ENCODE measurements at places on chromosomes 5 and 9.

- no peak for DNase-seq
These were observed 338.0 kb downstream of the ACTL7B start for GRCh38 chr9:108517651-108518365.

- DNase-seq = no peak
These were observed 97.8 kb downstream of the PAPPA start for GRCh38 chr9:116251366-116251765.

DNA sequence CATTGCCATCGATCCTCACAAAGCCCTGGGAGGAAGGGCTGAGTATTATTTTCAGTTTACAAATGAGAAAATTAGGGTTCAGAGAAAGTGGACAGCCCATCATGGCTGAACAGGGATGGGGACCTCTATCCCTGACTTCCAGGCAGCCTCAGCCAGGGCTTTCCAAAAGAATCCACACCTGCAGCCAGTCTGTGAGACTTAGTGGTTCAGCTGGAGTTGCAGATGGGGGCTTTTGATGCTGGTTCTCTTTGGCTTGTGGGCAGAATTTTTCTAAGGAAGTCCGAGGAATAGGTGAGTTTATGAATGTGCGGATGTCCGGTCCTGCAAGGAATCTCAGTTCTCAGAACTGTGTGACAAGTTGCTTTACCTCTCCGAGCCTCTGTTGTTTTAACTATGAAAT, 138.1 kb downstream of the RGS3 start:
- DNase-seq = no peak

GRCh38 chr9:85036496-85036895, 367.0 kb downstream of the NTRK2 start:
- DNase-seq = no peak

- no peak for DNase-seq
These were observed 125.5 kb downstream of the DCP2 start for GRCh38 chr5:113102121-113102531.

- no peak for DNase-seq
These were observed 84.1 kb downstream of the TLE1 start for GRCh38 chr9:81605170-81605670.

GRCh38 chr5:93998951-93999455, 257.6 kb upstream of the POU5F2 start:
- DNase-seq = no peak

DNA sequence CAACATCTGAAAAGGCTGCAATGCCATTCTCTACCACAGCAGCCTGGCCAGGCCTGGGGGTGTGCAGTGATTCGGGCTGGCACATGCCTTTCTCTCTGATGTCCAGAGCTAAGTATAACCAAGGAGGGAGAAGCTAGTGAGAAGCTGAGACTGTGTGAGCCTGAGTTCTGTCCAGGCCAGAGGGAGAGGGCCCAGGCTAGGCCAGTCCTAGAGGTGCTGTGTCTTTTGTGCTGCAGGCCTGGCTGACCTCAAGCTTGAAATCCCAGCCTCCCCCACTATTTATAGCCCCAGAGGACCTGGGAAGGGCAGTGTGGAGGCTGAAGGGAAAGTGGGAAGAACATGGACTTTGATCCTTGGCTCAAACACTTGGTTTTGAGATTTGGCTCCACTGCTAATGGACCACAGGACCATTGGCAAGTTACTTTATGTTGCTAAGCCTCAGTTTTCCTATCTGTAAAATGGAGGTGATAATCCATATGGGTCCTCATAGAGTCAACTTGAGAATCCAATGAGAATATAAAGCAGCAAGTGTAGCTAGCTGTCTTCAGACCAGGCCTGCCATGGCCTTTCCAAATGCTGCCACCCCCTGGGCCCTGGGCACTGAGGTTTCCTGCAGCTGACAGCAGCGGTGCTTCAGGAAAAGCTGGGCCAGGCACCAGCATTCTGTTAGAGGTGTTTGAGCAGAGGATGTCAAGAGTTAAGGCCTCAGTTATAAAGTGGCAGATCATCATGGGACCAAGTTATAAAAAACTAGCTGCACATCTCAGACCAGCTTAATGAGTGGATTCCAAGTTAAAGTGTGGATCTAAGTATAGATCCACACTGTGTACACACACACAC, 21.1 kb downstream of the BNIP1 start:
- no peak for DNase-seq

DNA sequence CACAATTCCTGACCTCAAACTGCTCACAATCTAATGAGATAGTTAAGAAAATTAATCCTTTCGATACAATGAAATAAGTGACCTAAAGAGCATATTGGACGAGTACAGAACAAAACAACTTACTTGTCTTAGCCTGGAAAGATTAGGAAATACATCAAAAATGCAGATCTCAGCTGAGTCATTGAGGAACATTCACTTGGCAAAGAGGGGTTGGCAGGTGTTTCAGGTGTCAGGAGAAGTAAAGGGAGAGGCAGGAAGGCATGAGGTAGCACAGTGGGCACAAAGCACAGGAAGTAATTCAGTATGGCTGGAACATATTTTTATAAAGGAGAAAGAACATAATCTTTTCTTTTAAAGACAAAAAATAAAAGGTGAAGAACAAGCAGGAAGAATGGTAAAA, 628.8 kb upstream of the RGMB start:
- DNase-seq = no peak

- no peak for DNase-seq
These were observed 81.8 kb upstream of the HRH2 start for GRCh38 chr5:175576096-175576495.

DNA sequence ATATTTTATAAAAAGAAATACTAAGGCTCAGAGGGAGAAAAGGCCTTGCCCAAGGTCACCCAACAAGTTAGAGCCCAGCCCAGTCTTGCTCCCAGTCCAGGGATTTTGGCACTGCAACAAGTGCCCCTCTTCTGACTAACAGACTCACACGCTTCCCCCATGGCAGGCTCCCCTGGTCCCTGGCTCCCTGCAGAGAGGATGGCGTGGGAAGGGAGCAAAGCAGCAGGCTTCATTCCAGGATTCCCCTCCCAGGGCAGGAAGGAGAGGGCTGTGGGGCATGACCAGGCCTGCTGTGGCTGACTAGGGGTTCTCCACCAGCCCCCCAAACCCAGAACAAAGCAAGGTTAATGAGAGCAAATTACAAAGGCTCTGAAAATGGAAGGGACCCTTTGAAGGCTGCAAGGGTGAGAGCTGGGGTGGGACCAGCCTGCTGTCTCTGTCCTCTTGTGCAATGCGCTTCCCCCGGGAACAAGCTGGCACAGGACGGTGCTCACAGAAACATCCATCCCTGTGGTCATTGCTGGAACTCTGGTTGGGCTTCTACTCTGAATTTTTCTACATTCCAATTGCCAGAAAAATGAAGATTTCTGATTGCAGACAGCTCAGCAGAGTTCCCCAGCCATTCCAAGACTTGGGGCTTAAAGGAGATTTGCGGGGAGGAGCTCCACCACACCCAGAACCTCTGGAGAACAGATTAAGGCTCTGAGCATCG, 37.1 kb upstream of the FAT2 start:
- DNase-seq = no peak

DNA sequence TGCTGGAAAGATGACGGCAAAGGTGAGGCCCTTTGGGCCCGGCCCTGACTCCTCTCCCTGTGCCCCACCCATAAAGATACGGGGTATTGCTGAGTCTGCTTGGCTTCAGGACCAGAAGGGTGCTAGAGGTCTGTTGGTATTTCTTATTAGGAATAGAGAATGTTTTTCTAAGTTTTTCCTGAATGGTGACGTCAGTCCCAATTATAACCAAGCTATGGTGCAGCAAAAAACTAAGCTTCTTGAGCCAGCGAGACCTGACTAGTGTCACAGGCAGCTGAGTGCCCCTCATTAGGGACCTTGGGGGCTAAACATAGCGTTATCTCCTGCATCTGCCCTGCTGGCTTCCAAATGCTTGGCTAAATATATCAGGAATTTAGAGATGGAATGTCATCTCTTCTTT, 151.0 kb upstream of the TBC1D2 start:
- no peak for DNase-seq

GRCh38 chr5:14420101-14420811, 161.3 kb upstream of the OTULINL start:
- no peak for DNase-seq

DNA sequence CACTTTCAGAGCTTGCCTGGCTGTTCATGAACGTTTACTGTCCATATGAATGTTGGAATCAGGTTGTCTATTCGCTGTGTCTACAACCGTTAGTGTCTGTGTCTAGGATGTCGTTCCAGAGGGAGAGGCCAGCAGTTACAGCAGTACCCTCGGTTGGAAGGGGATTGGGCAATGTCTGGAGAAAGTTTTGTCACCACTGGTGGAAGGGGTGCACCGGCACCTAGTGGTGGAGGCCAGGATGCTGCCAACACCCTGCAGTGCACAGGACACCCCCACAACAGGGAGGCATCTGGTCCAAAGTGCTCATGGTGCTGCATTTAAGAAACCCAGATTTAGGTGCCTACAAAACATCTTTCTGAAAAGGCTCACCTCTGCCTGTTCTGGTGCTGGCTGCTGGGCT, 220.7 kb downstream of the FANCC start:
- no peak for DNase-seq

- no peak for DNase-seq
These were observed 1962.2 kb upstream of the WWC1 start for GRCh38 chr5:166329149-166329800.

DNA sequence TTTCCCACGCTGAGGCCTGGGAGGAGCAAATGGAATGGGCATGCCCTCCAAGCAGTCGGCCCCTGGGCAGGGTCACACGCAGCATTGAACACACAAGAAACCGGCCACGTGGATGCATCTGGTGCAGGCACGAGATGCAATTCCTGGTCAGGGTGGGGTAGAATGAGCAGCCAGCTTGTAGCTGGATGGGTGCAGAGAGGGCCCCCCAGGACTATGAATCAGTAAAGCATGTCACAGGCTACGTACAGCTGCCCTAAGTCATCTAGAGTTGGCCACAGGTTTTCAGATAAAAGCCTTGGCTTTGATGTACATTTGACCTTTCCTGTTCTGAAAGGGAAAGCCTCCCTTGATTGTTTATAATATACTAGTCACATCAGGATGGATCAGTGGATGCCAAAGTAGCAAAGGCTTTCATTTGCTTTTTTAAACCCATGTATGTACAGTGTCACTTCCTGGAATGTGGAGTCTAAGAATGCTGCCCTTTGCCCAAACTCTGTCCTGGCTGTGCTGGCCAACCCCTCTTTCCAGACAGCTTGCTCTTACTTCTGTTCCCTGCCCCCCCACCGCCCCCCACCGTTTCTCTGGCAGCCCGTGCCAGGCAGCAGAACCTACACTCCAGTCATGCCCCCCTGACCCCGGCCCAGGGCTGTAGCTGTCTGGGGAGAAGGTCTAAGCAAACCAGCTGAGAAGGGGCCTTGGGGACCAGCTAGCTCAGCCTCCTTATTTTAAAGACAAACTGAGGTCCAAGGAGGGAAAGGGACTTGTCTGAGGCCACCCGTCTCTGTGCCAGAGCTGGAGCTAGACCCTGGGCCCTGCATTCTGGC, 169.2 kb downstream of the HSPA4 start:
- DNase-seq = no peak

DNA sequence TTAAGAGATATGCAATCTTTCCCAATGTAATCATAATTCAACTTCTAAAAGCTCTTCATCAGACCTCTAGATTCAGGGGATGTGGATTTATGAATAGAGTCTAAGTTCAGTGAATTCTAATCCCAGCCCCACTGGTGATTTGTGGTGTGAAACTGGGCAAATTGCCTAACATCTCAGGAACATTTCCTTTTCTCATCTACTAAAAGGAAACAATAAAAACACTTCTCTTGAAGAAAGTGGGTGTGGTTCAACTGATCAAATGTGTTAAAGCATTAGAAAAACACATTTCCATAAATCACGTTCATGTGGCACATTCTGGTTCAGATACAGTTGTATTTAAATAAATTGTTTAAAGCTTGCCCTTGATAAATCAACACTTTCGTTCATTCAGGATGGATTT, 631.7 kb upstream of the CDH6 start:
- DNase-seq = no peak

GRCh38 chr5:16144416-16144815, 35.2 kb downstream of the MARCHF11 start:
- DNase-seq = no peak

DNA sequence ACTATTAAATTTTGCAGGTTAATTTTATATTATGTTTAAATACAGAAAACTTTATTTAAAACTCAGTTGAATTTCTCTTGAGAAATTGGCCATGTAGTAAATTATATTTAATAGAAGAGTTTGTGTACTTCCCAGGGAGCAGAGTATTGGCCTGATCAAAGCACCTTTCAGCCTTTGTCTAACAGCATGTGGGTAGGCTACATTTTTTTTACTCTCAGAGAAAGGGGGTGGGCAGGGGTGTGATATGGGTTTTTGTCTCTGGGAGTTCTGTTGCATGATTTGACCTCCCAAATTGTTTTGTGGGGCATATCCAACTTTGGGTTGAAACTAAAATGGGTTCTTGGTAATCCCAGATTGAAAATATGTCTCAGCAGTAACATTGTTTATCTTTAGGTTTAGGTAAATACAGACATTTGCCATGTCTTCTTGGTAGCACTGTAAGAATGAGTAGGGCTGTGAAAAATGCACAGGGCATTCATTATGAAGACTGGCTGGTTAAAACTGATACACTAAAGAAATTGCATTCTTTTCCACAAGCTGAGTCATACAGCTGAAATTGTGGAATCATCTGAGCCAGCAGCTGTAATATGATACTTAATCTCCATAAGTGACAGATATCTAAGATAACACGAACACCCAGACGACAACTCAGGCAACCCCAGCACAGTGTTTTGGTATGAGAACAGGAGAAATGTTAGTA, 75.4 kb upstream of the CDKN2B start:
- DNase-seq = no peak

DNA sequence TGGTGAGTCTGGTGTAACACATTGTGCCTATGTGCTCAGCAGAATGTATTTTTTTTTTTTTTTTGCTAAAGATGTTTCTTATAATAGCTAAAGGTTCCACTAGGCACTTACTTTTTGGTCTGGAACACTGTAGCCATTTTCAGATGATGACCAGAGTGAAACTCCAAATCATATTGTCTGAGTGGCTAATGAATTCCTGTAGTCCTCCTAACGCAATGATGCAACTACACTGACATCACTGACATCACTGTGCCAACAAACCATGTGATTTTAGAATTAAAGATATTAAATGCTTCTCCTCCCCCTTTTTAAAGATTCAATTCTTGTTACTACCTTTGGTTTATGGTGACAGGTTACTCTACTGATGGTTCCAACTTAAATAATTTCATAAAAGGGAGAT, 28.8 kb downstream of the JAKMIP2 start:
- no peak for DNase-seq

DNA sequence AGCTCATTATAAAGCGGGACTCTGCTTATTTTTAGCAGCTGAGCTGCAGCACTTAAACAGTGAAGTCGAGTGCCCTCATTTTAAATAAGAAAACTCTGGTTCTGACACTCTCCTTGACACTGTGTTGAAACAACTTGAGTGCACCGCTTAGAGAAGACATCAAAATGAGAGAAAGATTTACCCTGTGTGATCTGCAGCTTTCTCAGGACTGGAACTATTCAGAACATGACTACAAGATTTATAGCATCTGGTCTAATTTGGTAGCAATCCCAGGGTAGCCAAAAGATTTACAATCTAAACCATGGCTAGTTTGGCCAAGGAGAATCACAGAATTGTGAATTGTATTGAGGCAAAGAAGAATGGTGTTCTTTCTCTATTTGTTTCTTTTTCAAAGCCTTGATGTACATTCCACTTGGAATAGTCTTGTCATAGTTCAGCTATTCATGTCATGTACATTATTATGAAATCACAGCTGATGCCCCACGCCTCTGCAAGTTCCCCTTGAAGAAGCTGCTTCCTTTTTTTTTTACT, 38.7 kb downstream of the PLEKHG4B start:
- no peak for DNase-seq

- DNase-seq = no peak
These were observed 103.3 kb upstream of the NFIB start for GRCh38 chr9:14417237-14417636.

GRCh38 chr9:83544002-83544698, 5.9 kb upstream of the FRMD3 start:
- no peak for DNase-seq

Data from CD8-positive, alpha-beta T cell (primary cell).